ENCODE measurements at places on chromosomes 7 and 10.

GRCh38 chr7:155506854-155507337, 39.5 kb downstream of the CNPY1 start:
- H3K27ac ChIP-seq: no peak overlapping the region
- peaks cover 52% of the 10 kb centered on the region for H3K27me3 ChIP-seq
- DNase-seq: no peak

- no peaks in the 10 kb centered on the region for H3K27me3 ChIP-seq
- H3K27ac ChIP-seq: no peak overlapping the region
- H3K4me3 ChIP-seq: no peak overlapping the region
- no peaks in the 10 kb centered on the region for H3K36me3 ChIP-seq
- H3K4me1 ChIP-seq: no peaks in the 10 kb centered on the region
Measured at GRCh38 chr10:123757853-123758252, 91.7 kb downstream of the GPR26 start.

- H3K4me1 ChIP-seq: no peaks in the 10 kb centered on the region
- no peak overlapping the region for H3K4me3 ChIP-seq
- H3K27me3 ChIP-seq: no peaks in the 10 kb centered on the region
Measured at GRCh38 chr7:114519240-114519639, 104.6 kb downstream of the FOXP2 start.

GRCh38 chr10:48786606-48787282, 102.1 kb downstream of the WDFY4 start:
- H3K4me3 ChIP-seq: no peak overlapping the region
- no peaks in the 10 kb centered on the region for H3K36me3 ChIP-seq
- H3K4me1 ChIP-seq: no peaks in the 10 kb centered on the region
- DNase-seq: no peak
- peaks cover 2% of the 10 kb centered on the region for H3K27me3 ChIP-seq
